Dorsolateral prefrontal cortex (tissue), 122 donors: ENCODE measurements at places on chromosomes 6 and 20.

DNA sequence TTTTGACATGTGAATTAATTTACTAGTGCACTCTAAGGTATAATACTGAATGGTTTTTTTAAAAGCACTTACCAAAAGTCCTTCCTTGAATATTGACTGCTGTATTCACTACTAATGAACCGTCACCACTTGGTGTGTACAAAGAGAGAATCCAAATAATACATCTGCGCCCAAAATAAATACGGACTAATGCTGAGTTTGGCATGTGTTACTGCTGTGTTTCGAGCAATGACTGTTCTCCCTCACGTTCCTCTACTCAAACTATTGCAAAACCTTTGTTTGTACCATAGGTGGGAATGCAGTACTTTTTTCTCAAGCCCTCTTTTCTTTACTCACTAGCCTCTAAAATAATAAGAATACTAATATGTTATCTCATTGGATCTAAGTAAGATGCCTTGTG lies 305.5 kb downstream of the QKI start:
- DNase-seq = no peak

- DNase-seq = no peak
Observed at GRCh38 chr20:44209686-44210405, 725 bp downstream of the OSER1 start.

GRCh38 chr6:134009876-134010275 lies 42.5 kb downstream of the SLC2A12 start:
- no peak for DNase-seq

- DNase-seq = peak; percentile 24
Observed at GRCh38 chr6:170156448-170157375, 134.2 kb downstream of the DLL1 start.

GRCh38 chr20:31903627-31904386 lies 33.4 kb downstream of the TTLL9 start:
- DNase-seq = no peak

GRCh38 chr20:20286061-20286460 lies 81.8 kb upstream of the INSM1 start:
- DNase-seq = no peak

DNA sequence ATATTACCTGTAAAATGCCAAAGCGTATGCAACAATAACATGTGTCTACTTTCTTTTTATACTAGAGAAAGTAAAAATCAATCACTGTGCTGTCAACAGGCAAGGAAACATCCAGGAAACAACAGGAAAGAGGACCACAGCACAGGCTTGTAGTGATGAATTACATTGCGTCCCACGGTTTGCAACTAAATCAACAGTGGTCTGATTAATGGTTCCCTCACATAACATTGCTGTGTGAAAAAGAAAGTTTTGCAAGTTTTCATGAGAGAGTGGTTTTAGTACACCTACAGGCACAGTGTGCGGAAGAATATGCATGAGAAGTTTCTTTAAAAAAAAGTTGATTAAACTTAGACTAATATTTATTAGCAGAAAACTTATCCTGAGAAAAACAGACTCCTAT lies 329.5 kb upstream of the HSF2 start:
- no peak for DNase-seq

GRCh38 chr6:154602708-154603107 lies 92.2 kb upstream of the CNKSR3 start:
- no peak for DNase-seq

GRCh38 chr6:16059496-16059895 lies 69.4 kb upstream of the MYLIP start:
- no peak for DNase-seq

DNA sequence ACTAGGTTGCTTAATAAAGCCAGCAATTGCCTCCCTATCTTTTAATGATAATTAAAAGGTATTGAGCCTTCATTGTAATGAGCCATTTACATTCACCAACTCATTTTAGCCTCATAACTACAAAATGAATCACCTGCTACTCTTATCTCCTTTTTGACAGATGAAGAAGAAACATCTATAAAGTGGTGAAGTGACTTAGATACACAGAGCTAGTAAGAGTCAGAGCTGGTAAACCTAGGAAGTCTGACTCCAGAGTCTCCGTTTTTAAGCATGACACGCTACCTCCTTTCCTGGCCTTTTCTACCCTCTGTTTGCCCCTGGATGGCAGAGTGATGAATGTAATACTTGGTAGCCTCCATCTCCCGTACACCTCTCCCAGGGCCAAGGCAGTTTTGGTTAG lies 93.5 kb downstream of the SPTLC3 start:
- no peak for DNase-seq

- DNase-seq = no peak
Observed at GRCh38 chr20:63386491-63386890, 25.3 kb upstream of the CHRNA4 start.

DNA sequence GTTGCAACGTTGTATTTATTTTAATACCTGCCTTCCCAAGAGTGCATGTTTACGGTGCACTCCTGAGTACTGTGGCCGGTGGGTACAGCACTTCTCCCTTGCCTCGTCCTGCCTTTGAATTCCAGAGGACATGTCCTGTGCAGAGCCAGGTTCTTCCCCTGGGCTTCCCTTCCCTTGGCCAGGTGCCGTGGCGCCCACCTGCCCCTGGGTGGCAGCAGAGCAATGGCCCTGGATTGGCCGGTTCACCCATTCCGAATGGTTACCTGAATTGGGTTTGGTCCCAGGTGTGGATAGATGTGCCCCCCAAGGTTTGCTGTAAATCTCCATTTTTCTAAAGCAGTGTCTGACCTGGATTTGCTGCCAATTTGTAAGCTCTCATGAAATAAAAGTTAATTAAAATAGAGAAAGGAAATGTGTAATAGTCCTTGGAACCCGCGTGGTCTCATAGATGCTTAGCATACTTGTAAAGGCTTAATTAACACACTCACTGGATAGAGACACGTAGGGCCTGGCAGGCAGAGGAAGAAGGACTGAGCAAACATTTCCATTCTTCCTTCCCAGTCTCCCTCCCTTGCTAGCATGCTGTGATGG lies 40.6 kb downstream of the DTD1 start:
- DNase-seq = peak; percentile 30

GRCh38 chr20:42639140-42639539 lies 550.6 kb downstream of the PTPRT start:
- no peak for DNase-seq

DNA sequence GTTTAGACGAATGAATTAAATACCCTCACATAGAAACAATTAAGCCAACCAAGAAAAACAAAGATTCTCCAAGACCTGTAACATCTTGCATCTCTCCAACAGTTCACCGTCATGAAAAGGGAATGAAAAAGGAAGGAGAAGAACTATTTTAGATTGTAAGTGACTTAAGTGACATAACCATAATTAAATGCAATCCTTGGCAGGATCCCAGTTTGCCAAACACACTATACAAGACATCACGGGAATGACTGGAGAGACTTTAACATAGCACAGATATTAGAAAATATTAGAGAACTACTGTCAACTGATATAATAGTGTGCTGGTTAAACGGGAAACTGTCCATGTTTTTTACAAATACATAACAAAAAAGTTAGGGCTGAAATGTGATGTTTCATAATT lies 22.2 kb downstream of the EPB41L2 start:
- DNase-seq = no peak

DNA sequence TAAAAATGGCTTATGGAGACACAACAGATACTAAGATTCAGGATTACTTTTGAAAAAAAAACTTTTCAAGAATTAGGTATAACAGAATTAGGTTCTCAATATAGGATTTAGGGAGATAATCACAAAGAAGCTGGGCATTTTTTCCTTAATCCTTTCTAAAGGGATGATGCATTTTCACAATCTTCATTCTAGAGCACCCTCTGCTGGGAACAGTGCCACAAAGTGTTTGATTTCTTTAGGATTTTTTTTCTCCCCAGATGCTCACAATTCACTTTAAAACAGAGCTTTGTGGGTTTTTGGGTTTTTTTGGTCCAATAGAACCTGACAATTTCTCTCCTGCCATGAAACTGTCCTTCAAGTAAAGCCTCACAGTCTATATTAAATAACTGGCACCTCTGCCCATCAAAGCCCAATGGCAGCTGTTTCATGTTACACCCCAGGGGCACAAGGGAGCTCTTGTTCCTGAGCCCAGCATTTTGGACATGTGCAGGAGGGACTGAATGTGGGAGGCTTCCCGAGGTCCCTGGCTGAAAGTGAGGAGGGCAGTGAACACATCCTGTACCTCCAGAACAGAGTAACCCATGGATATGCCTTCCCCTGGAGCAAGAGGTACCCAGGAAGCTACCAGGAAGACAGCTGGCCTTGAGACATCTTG lies 39.7 kb downstream of the PREP start:
- no peak for DNase-seq

DNA sequence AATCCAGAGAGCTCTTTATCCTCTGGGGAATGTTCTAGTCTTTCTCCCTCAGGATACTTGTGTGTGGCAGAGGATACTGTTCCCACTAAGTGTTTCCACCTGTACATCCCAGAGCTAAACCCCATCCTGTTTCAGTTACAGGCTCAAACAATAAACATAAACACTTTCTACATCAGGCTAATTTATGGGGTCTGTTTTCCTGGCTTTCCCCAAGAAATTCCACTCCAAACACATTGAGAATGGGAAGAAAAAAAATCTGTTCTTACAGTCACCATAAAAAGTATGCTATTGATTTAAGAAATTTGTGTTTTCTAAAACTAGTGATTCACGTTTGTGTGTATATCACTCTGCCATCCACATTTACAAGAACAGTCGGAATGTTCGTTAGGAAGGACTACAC lies 293.9 kb upstream of the FOXQ1 start:
- no peak for DNase-seq

DNA sequence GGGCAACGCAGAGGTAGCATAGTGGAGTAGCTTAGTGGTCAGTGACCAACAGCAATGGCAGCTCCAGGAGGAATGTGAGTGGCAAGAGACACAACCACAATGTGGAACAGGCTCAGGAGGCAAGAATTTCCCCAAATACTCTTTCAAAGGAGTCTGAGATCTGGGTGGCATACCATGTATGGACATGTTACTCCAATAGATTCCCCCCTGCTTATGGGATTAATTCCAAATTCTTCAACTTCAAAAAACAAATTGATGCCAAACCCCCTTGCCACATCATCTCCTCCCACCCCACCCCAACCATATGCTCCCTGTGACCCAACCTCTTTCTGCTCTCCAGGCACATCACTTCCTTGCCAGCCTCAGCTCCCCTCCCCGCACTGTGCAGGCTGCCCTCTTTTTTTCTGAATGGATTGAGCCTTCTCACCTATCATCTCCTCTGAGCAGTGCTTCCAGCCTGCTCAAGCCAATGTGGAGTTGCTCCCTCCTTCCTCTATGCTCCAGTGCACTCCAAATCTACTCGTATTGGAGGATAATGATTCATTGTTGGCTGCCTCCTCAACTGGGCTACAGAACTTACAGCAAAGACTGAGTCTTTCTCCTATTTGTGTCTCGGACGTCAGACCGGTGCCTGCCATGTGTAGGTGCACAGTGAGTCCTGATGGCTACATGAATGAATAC lies 93.0 kb upstream of the CEP85L start:
- no peak for DNase-seq

DNA sequence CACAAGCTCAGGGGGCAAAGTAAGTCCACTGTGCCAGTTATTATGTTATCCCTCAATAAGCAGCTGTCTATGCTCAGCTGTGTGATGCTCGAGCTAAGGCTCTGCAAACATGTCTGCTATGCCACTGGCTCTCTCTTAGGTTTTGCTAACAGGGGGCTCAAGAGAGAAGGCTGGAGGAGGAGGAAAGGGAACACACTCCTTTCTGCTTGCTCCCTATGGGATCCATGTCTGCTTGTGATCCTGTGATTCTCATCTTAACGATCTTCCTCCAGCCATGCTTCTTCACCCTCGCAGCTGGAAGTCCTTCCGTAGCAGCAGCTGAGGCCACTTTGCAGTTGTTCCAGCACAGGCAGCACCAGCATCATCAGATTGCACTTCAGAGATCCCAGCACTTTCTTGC lies 37.0 kb upstream of the IGF2R start:
- DNase-seq = no peak

DNA sequence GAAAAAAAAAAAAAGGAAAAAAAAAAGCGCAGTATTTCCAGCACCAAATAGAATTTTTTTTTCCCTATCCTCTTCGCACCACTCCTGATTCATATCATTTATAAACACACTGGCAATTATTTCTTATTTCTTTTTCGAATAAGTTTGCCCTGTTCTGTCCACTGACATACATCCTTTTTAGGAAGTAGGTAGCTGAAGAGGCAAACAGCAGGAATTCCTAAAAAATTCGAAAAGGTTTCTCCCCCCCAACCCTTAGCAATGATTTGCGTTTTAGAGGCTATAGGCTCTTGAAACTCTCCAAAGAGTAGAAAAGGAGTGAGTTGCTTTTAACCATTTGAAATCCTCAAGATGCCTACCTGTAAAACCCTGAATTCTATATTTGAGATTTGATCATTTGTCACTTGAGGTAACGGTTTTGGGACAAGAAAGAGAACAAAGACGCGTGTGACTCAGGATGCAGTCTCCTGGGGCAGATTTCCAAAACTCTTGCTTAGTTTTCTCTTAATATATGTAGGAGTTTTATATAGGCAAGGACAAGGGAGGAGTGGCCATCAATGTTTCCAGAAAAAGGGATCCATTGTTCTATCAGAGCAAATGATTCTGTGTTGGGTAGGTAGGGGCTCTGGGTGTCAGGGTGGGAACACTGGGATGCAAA lies 531 bp upstream of the CCN2 start:
- DNase-seq = no peak

- no peak for DNase-seq
Observed at GRCh38 chr6:152240436-152240835, 396.7 kb downstream of the SYNE1 start.

GRCh38 chr6:138465007-138465645 lies 34.2 kb downstream of the NHSL1 start:
- no peak for DNase-seq

DNA sequence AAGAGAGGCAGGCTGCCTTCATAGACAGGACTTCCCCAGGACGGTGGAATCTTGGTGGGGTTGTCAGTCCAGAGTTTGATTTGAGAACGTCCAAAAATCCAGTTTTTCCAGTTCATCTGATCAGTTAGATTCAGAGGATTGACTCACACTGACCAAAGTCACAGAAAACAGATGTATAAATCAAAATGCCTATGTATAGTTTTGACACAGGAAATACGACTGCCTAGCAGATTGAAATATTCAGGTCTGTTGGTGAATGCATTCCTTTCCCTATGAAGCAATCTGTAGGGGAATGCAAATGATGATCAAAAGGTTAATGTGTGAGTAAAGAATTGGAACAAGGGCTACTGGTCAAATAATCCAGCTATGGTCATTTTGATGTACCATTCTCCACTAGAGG lies 29.7 kb upstream of the GFOD1 start:
- no peak for DNase-seq

DNA sequence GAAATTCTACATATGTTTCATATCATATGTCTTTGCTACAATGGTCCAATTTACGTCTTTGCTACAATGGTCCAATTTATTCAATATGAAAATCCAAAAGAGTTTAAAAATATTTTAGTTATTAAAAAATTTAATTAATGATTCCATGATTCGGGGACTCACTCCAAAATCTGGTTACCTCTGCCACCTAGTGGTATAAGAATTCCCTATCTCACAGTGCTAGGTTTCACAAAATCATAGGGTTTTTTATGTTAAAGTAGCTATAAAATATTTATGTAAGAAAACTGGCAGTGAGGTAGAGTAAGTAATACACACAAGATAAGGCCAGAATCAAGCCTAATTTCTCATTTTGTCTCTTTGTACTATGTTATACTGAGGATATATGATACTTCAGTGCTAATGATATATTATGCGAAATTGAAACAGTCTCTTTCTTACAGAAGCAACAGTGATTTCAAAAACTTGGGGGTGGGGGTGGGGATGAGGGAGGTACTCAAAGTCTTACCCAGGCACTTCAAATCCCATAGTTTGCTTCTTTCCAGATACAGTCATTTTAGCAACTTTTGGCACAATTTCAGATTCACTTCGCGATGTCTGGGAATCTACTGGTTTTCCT lies 52.3 kb downstream of the HBS1L start:
- DNase-seq = no peak

GRCh38 chr6:169640351-169640852 lies 61.4 kb downstream of the WDR27 start:
- DNase-seq = no peak
